ENCODE measurements at places on chromosomes 5 and 9.
A peak's percentile ranks its signal among the peaks of the same experiment; 100 is the strongest.

GRCh38 chr9:92141144-92142129 is 26.2 kb upstream of the SPTLC1 start:
- DNase-seq, result no peak

GRCh38 chr9:36625006-36625615 is 52.4 kb downstream of the MELK start:
- DNase-seq, result peak; percentile 19

GRCh38 chr9:88076286-88077070 is 61.8 kb downstream of the SPATA31C2 start:
- DNase-seq, result peak; percentile 48

DNA sequence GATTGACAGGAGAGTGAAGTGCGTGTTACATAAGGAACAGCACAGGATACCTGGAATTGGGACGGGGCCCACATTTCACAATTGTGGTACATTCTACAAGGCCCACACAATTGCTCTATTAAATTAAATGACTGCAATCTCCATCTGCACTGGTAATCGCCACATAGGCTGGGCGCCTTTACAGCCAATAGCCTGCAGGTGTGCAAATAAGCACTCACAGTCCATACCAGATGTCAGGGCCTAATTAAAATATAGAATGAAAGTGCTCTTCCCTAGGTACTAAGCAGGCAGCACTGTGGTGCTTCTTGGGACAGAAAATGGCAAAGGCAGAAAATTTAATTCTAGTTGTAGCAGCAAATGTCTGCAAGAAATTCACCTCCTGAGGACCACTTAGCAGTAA is 82.7 kb downstream of the ATP10B start:
- DNase-seq, result no peak

DNA sequence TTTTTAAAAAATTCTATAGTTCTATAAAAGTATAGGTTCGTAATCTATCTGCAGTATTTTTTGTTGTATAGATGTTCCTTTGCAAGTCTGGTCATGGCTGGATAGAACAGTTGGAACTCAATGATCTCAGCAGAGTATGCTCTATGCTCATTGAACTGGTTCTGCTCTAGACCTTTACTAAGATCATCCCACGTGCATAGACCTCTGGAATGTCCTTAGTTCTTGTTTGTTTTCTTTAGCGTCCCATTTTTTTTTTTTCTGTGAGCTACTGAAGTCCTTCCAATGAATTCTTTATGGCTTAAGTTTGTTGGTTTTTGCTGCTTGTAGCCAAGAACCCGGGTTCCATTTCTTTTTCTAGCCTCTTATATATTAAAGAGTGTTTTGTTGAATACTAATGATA is 3.5 kb downstream of the TMEM38B start:
- DNase-seq, result peak; percentile 68

GRCh38 chr5:157971571-157972216 is 112.7 kb upstream of the CLINT1 start:
- no peak for DNase-seq

GRCh38 chr9:19946441-19947109 is 157.7 kb upstream of the SLC24A2 start:
- peak; percentile 25 for DNase-seq

- no peak for DNase-seq
Measured at GRCh38 chr5:121945261-121945660, 16.5 kb upstream of the SRFBP1 start.

DNA sequence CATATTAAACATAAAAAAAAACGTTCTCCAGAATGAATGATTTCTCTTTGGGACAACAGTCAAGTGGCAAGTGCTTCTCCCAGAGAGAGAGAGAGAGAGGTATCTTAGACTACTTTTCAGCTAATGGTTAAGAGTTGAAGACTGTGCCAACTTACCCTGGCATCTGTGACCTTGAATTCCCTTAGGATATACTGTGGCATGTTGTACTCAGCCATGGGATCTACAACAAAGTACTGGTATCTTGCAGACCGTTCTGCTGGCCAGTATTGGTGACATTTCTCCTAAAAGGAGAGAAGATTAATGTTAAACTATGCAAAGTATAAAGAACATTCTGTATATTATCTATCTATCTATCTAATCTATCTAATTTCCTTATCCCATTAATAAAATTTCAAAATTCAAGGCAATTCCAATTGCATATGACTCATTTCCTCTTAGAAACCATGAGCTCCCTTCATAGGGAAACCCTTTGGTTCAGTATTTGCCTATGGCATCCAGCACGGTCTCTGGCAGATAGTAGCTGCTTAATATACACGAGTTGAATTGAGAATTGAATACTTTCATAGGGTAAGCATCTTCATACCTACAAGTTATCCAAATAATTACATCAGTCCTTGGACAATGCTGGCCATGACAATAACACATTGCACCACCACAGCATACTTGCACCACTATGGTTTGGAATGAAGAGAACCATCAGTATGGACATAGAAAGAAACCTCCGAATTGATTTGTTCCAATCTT is 539.4 kb upstream of the DMAC1 start:
- no peak for DNase-seq

DNA sequence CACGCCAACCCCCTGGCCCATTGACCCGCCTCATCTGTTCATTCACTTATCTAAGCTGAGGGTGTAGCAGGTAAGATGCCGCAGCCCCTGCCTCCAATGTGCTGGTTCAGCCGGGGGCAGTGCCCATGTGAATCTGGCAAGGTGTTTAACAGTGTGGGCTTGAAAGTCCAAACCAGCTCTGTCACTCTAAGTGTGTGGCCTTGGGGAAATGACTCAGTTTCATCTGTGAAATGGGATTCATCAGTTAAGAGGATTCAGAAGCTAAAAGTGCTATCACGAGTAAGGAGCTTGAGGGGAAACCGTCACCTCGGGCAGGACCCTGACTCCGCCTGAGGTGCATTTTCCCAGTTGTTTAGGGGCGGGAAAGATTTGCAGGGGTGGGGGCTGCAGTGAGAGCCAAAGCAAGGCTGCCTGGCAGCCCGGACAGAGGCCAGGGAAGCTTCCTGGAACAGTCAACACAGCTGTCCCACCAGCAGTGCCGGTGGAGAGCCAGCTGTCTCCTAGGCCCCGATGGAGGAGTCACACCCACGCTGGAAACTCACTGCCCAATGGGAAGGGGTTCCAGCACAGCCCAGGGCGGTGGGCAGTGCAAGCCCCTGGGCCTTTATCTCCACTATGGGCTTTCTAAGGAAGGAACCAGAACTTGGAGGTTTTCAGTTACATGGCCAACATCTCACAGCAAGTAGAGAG is 9.7 kb upstream of the URM1 start:
- no peak for DNase-seq

GRCh38 chr5:83145241-83145640 is 67.9 kb downstream of the XRCC4 start:
- DNase-seq, result no peak

Data from epithelial cell of proximal tubule (primary cell).